ENCODE measurements at places on chromosomes 3 and 15. TPM values are rescaled to one million over a fixed set of nuclear protein-coding genes. Genes with fewer than 3 reads are reported as not detected.

The EPHA6 gene
- not detected for total RNA-seq

The SEMA5B gene
- total RNA-seq = not detected

The TRH gene
- total RNA-seq = not detected

The APOD gene
- total RNA-seq = 286 TPM

The SQOR gene
- 14.2 TPM for total RNA-seq

The RYR3 gene
- under 0.01 TPM for total RNA-seq

The PLA2G4E gene
- not detected for total RNA-seq

The LYZL4 gene
- not detected for total RNA-seq

The SERPINI2 gene
- total RNA-seq = not detected

The HTR3E gene
- total RNA-seq = not detected

The MCTP2 gene
- 13.8 TPM for total RNA-seq

The MYRIP gene
- 1.1 TPM for total RNA-seq

The STIMATE gene
- total RNA-seq = 14.3 TPM

The CP gene
- not detected for total RNA-seq

The EPHB1 gene
- 0.67 TPM for total RNA-seq

The MYL3 gene
- not detected for total RNA-seq

The PROS1 gene
- 64.6 TPM for total RNA-seq

The ZNF385D gene
- not detected for total RNA-seq

The AMIGO3 gene
- 0.69 TPM for total RNA-seq

Measured in melanocyte of skin (primary cell).